ENCODE measurements at places on chromosomes 1 and 21. TPM values are rescaled to one million over a fixed set of nuclear protein-coding genes. Genes with fewer than 3 reads are reported as not detected.

- no peak overlapping the region for H3K27ac ChIP-seq
- H3K4me1 ChIP-seq, result peaks cover 6% of the 10 kb centered on the region
- no peaks in the 10 kb centered on the region for H3K36me3 ChIP-seq
- no peak for DNase-seq
- H3K4me3 ChIP-seq, result no peak overlapping the region
- no peaks in the 10 kb centered on the region for H3K27me3 ChIP-seq
Measured at GRCh38 chr1:54551891-54552290, 3.9 kb downstream of the ACOT11 start.

The SPRR2G gene
- not detected for total RNA-seq

DNA sequence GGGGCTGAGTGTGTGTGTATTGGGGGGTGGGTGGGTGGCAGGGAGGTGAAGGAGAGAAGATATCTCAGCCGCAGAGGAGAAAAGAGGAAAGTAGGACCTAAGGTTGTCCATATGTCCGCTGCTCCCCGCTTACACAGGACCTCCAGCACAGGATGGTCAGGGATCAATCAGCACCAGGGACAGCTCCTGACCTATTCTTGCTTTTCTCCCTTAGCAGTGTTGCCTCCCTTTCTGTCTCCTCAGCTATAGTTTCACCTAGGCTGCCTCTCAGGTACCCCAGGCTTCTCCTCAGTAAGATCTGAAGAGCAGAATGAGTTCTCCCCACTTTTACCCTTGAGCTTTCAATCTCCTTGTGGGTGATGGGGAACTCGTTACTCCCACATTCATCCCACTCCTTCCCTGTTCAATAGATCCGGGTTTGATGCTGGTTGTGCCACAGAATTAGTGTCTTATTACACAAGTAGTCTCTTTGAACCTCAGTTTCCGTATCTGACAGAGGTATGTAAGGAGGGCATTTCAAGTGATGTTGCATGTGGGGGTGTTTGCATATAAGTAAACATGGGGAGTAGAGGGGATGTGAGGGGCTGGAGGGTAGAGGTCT lies 1.4 kb upstream of the DPH2 start:
- H3K27ac ChIP-seq, result no peak overlapping the region
- no peak for DNase-seq
- H3K36me3 ChIP-seq, result peaks cover 37% of the 10 kb centered on the region
- H3K27me3 ChIP-seq, result no peaks in the 10 kb centered on the region
- peaks cover 23% of the 10 kb centered on the region for H3K4me1 ChIP-seq

The CYP4B1 gene
- 709 TPM for total RNA-seq

DNA sequence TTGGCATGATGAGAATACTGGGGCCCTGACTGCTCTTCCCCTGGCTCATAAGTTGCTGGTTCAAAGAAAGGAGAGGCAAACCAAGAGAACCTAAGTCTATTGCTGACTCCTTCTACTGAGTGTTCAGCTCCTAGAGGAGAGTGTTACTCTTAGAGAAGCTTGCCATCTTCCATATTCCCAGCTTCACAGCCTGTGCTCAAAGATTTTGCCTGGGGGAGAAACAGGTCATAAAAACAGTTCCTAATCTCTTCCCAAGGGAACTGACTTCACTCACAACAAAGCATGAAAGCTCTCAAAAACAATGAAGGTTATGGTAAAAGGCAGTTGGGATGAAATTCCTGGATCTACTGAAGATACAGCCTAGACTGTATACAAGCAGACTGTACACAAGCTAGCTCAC lies 37.1 kb downstream of the LRRC40 start:
- no peak for DNase-seq
- no peak overlapping the region for H3K4me3 ChIP-seq
- peaks cover 14% of the 10 kb centered on the region for H3K36me3 ChIP-seq
- H3K27me3 ChIP-seq, result no peaks in the 10 kb centered on the region
- H3K4me1 ChIP-seq, result no peaks in the 10 kb centered on the region
- no peak overlapping the region for H3K27ac ChIP-seq

DNA sequence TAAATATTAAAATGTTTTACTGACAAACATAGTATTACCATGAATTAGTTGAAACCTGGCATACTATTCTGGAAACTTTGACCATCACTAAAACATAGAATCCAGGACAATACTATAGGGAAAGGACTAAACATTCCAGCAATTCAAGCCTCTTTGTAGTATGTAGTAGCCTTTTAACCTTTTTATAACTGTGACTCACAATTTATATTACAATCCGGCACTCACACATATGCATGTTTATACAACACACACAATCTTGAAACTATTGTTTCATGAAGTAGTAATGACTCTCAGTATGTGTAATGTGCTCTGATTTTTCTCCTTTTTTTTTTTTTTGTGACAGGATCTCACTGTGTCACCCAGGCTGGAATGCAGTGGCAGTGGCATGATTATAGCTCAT lies 64.3 kb downstream of the ANKRD13C start:
- no peaks in the 10 kb centered on the region for H3K4me1 ChIP-seq
- no peak overlapping the region for H3K27ac ChIP-seq
- no peaks in the 10 kb centered on the region for H3K27me3 ChIP-seq

- no peaks in the 10 kb centered on the region for H3K27me3 ChIP-seq
- H3K4me3 ChIP-seq, result no peak overlapping the region
- no peak for DNase-seq
- H3K36me3 ChIP-seq, result peaks cover 20% of the 10 kb centered on the region
Measured at GRCh38 chr1:150089846-150090520, 22.4 kb downstream of the VPS45 start.

The SPTA1 gene
- 0.22 TPM for total RNA-seq

GRCh38 chr21:15850645-15851044 lies 120.9 kb downstream of the USP25 start:
- H3K36me3 ChIP-seq, result no peaks in the 10 kb centered on the region
- H3K27ac ChIP-seq, result no peak overlapping the region
- no peaks in the 10 kb centered on the region for H3K27me3 ChIP-seq

DNA sequence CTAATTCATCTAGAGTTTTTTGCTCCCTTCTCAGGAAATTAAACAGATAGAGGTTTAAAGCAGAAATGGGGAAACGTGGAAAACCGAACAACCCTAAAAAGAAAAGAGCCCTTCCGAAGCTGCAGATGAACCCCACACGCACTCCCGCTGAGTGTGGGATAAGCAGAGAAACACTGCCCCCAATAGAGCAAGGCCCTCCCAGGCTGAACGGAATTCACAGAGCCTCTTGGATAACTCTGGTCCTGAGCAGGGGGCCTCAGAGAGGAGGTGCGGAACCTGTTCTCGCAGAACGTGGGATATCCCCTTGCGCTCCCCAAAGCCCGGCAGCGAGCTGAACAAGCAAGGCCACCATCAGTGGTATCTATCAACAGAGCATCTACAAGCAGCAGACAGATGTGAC lies 44.9 kb downstream of the SSBP3 start:
- H3K4me1 ChIP-seq, result peaks cover 35% of the 10 kb centered on the region
- H3K36me3 ChIP-seq, result no peaks in the 10 kb centered on the region
- H3K4me3 ChIP-seq, result no peak overlapping the region
- DNase-seq, result no peak
- H3K27me3 ChIP-seq, result no peaks in the 10 kb centered on the region

- H3K4me1 ChIP-seq, result no peaks in the 10 kb centered on the region
- no peak overlapping the region for H3K4me3 ChIP-seq
- H3K27ac ChIP-seq, result no peak overlapping the region
- DNase-seq, result no peak
- H3K36me3 ChIP-seq, result no peaks in the 10 kb centered on the region
Measured at GRCh38 chr1:53499257-53500203, 40.3 kb downstream of the DMRTB1 start.

- no peaks in the 10 kb centered on the region for H3K27me3 ChIP-seq
- no peak for DNase-seq
- H3K4me1 ChIP-seq, result no peaks in the 10 kb centered on the region
- H3K27ac ChIP-seq, result no peak overlapping the region
- H3K36me3 ChIP-seq, result no peaks in the 10 kb centered on the region
Measured at GRCh38 chr1:163440090-163440489, 118.3 kb downstream of the NUF2 start.

DNA sequence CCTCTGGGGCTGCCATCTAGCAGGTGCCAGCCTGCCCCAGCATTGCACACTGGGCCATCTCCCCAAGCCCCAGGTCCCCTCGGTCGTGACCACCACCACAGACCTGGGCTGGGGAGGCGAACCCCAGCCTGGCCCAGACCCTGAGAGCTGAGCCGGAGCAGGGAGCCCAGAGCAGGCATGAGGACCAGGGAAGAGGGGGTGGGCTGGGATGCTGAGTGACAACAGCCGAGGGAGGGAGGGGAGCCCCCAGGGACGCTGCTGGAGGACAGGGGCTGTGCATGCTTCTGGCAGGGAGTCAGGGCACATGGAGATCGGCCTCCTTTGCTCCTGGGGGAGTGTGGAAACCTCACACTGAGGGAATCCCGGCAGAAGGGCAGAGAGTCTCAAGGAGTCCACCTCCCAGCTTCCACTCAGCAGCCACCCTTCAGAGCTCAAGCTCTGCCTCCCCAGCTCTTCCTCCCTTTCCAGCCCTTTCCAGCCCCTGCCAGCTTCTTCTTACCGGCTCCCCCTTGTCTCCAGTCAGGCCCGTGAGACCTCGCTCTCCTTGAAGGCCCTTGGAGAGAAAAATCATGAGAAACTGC lies 23.7 kb upstream of the PEF1 start:
- no peaks in the 10 kb centered on the region for H3K27me3 ChIP-seq
- H3K27ac ChIP-seq, result no peak overlapping the region
- no peaks in the 10 kb centered on the region for H3K36me3 ChIP-seq

- peak overlapping the region; percentile 47 for H3K4me3 ChIP-seq
- no peaks in the 10 kb centered on the region for H3K36me3 ChIP-seq
- no peak for DNase-seq
Measured at GRCh38 chr1:179815641-179816040, 62.0 kb downstream of the TOR1AIP2 start.

- H3K27ac ChIP-seq, result no peak overlapping the region
- H3K4me1 ChIP-seq, result no peaks in the 10 kb centered on the region
- H3K36me3 ChIP-seq, result no peaks in the 10 kb centered on the region
Measured at GRCh38 chr1:48356901-48357300, 115.1 kb downstream of the SPATA6 start.

The FBXO2 gene
- total RNA-seq, result 12.4 TPM

The IFI44L gene
- 24.2 TPM for total RNA-seq

The RUNX3 gene
- 10.5 TPM for total RNA-seq

GRCh38 chr1:167797015-167797414 lies 75.2 kb downstream of the MPZL1 start:
- H3K36me3 ChIP-seq, result no peaks in the 10 kb centered on the region
- H3K27ac ChIP-seq, result peak overlapping the region; percentile 73
- H3K4me1 ChIP-seq, result peaks cover 22% of the 10 kb centered on the region
- no peaks in the 10 kb centered on the region for H3K27me3 ChIP-seq
- peak; percentile 92 for DNase-seq

The COL16A1 gene
- 103 TPM for total RNA-seq

- peaks cover 31% of the 10 kb centered on the region for H3K4me1 ChIP-seq
- no peak for DNase-seq
- no peaks in the 10 kb centered on the region for H3K36me3 ChIP-seq
- H3K27me3 ChIP-seq, result no peaks in the 10 kb centered on the region
- H3K4me3 ChIP-seq, result no peak overlapping the region
Measured at GRCh38 chr1:61120998-61121397, 38.6 kb downstream of the NFIA start.

The MAPKAPK2 gene
- 74.4 TPM for total RNA-seq

The ENAH gene
- 30.7 TPM for total RNA-seq

The RNF19B gene
- total RNA-seq, result 40.9 TPM

DNA sequence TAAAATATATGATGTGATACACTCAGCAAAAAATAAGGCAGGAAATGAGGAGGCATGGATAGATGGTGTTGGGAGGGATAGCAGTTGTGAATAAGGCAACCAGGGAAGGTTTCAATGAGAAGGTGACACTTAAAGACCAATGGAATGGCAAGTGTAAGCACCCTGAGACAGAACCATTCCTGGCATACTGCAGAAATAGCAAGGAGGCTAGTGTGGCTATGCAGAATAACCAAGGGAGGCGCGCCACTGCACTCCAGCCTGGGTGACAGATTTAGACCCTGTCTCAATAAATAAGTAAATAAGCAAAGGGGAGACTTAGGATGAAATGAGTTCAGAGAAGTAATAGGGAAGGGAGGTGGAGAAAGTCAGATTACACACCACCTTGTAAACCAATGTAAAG lies 113.9 kb downstream of the TOMM20 start:
- H3K4me1 ChIP-seq, result no peaks in the 10 kb centered on the region
- no peaks in the 10 kb centered on the region for H3K27me3 ChIP-seq
- no peaks in the 10 kb centered on the region for H3K36me3 ChIP-seq

DNA sequence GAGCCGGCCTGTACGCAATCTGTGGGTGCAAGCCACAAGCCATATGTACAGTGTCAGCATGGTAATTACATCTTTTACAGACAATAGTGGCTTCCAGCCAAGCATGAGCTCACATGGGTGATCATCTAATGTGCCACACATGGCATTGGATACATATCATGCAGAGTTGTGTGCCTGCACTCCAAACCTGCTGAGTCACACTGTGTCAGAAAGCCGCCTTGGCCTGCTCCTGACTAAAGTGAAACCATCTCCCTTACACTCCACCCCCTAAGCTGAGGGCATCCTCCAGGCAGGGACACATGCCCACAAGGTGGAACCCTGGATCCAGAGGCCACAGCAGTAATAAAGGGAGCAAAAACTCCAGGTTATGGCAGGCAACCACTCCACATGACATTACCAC lies 72.5 kb downstream of the KCNT2 start:
- no peak overlapping the region for H3K4me3 ChIP-seq
- H3K4me1 ChIP-seq, result no peaks in the 10 kb centered on the region
- no peaks in the 10 kb centered on the region for H3K36me3 ChIP-seq
- no peak for DNase-seq
- H3K27ac ChIP-seq, result no peak overlapping the region

The AMY2B gene
- total RNA-seq, result 73.3 TPM
